ENCODE measurements at places on chromosomes 2 and 18. TPM values are rescaled to one million over a fixed set of nuclear protein-coding genes. Genes with fewer than 3 reads are reported as not detected.

Gene ASB1
- total RNA-seq: 24.0 TPM

Gene MOGAT1
- total RNA-seq: not detected

Gene CHRNG
- total RNA-seq: not detected

Gene VSNL1
- not detected for total RNA-seq

Gene LINC00305
- not detected for total RNA-seq

Gene BBS5
- total RNA-seq: 6.6 TPM

Gene CSRNP3
- total RNA-seq: 0.57 TPM

Gene CDCA7
- 0.43 TPM for total RNA-seq

Gene CAD
- total RNA-seq: 19.6 TPM

Gene NBEAL1
- total RNA-seq: 33.9 TPM

Gene PSMA8
- total RNA-seq: not detected

Gene KIF5C
- 0.09 TPM for total RNA-seq

Gene KLF11
- 3.7 TPM for total RNA-seq

Gene POTEI
- total RNA-seq: under 0.01 TPM

Gene MYCN
- not detected for total RNA-seq

Gene EHBP1
- 86.7 TPM for total RNA-seq

Gene HPCAL1
- 14.9 TPM for total RNA-seq

Gene CTAGE1
- not detected for total RNA-seq

Data from smooth muscle cell of bladder (primary cell).